ENCODE measurements at places on chromosomes 6 and 20.
A peak's percentile ranks its signal among the peaks of the same experiment; 100 is the strongest.

- no peak for DNase-seq
- no peak overlapping the region for H3K27ac ChIP-seq
- no peaks in the 10 kb centered on the region for H3K36me3 ChIP-seq
- H3K4me3 ChIP-seq = no peak overlapping the region
- no peaks in the 10 kb centered on the region for H3K27me3 ChIP-seq
- H3K4me1 ChIP-seq = no peaks in the 10 kb centered on the region
These were observed 206.8 kb upstream of the SMLR1 start for GRCh38 chr6:130620338-130620781.

DNA sequence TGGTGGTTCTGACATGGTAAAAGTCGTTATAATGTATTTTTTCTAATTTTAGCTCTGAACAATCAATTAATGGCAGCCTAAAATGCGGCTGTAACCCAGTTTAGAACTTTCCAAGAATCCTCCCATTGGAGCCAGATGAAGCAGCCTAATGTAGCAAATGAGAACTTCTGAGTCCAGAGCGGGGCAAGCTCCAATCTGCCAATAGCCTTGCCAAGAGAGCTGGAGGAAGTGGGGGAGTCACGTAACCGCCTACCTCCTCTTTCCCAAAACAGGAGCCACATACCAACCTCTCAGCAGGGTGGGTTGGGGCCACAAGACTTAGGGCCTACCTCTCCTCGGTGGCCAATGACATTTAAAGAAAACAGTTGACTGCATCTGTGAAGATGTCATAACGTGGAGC is 230.6 kb downstream of the SOD2 start:
- H3K4me3 ChIP-seq = no peak overlapping the region
- DNase-seq = no peak
- peaks cover 3% of the 10 kb centered on the region for H3K27me3 ChIP-seq
- H3K36me3 ChIP-seq = no peaks in the 10 kb centered on the region
- no peak overlapping the region for H3K27ac ChIP-seq

- peaks cover 21% of the 10 kb centered on the region for H3K4me1 ChIP-seq
- H3K27me3 ChIP-seq = no peaks in the 10 kb centered on the region
- peaks cover 4% of the 10 kb centered on the region for H3K36me3 ChIP-seq
- no peak overlapping the region for H3K27ac ChIP-seq
These were observed 9.9 kb downstream of the MAP3K4 start for GRCh38 chr6:161001421-161001820.

DNA sequence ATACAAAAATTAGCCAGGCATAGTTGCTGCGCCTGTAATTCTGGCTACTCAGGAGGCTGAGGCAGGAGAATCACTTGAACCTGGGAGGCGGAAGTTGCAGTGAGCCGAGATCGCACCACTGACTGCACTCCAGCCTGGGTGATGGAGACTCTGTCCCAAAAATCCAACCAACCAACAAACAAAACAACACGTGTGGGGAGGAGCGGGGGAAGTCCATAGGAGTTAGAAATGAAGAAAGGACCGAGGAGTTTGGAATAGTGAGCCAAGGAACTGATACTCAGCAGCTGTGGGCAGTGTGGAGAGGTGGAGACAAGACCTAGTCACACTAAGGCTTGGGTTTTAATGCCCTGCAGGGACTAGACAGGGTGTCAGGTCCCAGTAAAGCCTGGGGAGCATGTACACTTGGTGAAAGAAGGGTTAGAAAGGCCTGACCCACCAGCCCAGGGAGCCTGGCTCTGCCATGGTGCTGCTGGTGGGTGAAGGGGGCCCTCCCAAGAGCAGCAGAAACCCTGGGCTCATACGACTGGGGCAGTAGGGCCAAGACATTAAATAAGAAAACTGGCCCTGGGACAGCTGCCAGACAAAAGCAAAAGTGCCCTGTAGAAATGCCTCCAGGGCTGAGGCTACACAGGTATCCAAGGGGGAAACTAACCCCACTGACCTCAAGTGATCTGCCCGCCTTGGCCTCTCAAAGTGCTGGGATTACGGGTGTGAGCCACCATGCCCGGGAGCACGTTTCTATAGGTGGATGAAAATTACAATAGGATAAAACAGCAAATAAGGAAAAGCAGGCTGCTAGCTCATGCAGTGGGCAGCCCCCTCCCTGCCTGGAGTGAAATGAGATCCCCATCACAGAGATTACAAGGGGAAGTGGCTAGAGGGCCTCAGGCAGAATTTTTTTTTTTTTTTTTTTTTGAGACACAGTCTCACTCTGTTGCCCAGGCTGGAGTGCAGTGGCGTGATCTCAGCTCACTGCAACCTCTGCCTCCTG is 58.0 kb downstream of the MYH7B start:
- no peak for DNase-seq
- H3K27ac ChIP-seq = peak overlapping the region; percentile 82
- peak overlapping the region; percentile 68 for H3K4me3 ChIP-seq
- no peaks in the 10 kb centered on the region for H3K27me3 ChIP-seq
- peaks cover 16% of the 10 kb centered on the region for H3K4me1 ChIP-seq

- H3K4me3 ChIP-seq = no peak overlapping the region
- no peaks in the 10 kb centered on the region for H3K4me1 ChIP-seq
- DNase-seq = no peak
- no peak overlapping the region for H3K27ac ChIP-seq
These were observed 207.0 kb downstream of the CDC5L start for GRCh38 chr6:44594481-44594880.

DNA sequence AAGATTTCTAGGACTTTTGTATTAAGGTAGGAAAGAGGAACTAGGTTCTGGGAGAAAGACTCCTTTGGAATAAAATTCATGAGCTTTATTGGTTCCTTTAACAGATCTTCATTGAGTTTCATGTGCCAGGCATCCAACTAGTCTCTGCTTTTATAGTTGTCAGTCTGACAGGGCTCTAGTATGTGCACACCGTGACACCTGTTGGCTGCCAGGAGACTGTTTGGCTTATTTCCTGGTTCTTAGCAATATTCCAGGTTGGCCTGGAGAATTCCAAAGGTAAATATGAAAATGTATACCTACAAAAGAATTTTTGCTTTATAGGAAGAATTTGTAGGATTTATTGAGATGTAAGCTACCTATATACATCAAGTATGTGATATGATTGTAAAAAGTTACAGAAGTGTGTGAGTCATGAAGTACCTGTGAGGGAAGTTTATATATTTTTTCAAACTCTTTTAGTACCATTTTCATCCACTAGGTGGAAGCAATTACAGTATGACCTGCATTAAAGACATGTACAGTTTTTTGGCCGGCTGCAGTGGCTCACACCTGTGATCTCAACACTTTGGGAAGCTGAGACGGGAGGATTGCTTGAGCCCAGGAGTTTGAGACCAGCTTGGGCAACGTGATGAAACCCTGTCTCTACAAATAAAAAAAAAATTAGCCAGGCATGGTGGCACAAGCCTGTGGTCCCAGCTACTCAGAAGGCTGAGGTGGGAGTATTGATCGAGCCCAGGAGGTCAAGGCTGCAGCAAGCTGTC is 35.2 kb downstream of the NDUFAF5 start:
- peaks cover 13% of the 10 kb centered on the region for H3K36me3 ChIP-seq
- peaks cover 5% of the 10 kb centered on the region for H3K27me3 ChIP-seq
- DNase-seq = peak; percentile 11
- H3K4me3 ChIP-seq = no peak overlapping the region

GRCh38 chr20:48143435-48144081 is 358.3 kb upstream of the SULF2 start:
- H3K27ac ChIP-seq = no peak overlapping the region
- H3K36me3 ChIP-seq = peaks cover 4% of the 10 kb centered on the region
- H3K4me3 ChIP-seq = no peak overlapping the region
- no peak for DNase-seq

DNA sequence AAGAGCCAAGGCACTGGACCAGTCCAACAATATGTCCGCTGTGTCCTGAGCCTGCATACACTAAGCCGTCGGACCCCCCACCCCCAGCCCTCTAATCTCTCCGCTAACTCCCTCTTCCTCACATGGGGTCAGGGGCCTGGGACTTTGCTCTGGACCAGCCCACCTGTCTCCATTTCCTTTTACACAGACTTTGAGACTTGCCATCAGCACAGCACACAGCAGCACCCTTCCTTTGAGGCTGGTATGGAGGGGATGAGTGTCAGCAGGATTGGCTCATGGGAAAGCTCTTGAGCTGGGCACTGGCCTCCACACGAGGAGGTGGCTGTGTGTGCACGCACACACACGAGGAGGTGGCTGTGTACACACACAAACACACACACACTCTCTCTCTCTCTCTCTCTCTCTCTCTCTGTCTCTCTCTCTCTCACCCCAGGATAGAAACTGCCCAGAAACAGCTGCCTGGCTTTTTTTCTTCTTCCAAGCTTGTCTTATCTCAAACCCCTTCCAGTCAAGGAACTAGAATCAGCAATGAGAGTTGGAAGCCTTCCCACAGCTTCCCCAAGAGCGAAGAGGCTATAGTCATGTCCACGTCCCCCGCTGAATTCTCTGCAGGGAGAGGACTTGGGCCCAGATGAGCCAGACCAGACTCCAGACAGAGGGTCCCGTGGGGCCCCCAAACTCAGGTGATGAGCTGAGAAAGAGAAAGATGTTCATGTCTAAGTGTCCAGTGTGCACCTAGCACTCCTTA is 18.6 kb downstream of the SLC9A8 start:
- peaks cover 22% of the 10 kb centered on the region for H3K36me3 ChIP-seq
- no peaks in the 10 kb centered on the region for H3K27me3 ChIP-seq
- peaks cover 15% of the 10 kb centered on the region for H3K4me1 ChIP-seq
- no peak overlapping the region for H3K4me3 ChIP-seq

All from memory B cell (primary cell).